ENCODE measurements at places on chromosomes 6 and 20.
A peak's percentile ranks its signal among the peaks of the same experiment; 100 is the strongest.

DNA sequence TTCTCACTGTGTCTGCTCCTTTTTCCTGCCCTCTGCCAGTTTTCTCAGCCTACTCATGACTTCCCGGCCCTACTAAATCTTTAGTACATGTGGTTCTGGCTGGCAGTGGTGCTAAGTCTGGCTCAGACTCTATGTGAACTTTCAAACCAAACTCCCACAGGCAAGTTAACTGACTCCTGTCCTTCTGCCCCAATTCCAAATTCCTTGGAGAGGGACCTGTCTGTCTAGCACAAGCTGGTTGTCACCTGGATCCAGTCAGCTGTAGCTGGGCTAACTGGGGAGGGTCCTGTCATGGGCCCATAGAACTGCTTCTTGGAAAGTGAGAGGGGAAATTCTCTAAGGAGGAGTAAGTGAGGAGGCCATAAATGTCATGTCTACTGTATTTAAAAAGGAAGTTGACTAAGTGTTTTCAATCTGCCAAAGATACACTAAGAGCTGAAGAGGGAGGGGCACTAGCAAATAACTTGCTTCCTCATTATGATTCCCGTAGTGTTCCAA, 240.1 kb downstream of the KCNQ5 start:
- DNase-seq: no peak

DNA sequence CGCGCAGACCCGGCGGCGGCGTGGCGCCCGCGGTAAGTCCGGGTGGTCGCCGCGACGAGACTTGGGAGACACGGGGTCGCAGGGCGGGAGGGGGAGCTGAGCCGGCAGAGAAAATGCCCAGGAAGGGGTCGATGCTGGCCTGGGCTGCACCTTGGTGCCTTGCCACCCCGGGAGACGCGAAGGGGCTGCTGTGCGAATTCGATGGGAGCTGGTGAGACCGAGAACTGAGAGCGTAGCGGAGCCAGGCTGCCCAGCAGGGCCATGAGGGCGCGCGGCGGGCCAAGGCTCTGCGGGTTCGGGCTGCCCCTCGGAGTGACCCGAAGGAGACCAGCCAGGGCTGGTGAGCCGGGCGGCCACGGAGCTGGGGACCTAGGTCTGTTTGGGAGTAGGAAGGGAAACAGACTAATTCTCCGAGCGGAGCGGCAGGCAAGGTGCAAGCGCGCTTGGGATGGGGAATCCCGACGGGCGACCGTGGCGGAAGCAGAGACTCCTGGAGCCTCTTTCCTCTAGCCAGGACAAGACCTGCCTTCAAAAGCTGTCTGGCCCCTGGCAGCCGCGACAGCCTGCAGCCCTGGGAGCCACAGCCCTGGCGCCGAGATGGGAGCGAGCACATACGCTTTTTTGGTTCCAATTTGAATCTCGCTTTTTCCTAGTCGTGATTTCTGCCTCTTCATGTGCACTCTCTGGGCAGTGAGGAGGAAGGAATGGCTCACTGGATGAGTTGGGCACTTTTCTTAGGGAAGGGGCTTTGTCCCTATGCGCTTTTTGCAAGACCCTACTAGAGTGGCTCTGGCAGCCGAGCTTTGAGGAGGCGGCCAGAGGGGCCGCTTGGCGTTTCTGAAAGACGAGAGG, 691 bp downstream of the SYNDIG1 start:
- DNase-seq: no peak

- no peak for DNase-seq
Observed at GRCh38 chr6:140225701-140226436, 851.4 kb upstream of the CITED2 start.

GRCh38 chr6:5278047-5278446, 16.7 kb downstream of the FARS2 start:
- DNase-seq: no peak

DNA sequence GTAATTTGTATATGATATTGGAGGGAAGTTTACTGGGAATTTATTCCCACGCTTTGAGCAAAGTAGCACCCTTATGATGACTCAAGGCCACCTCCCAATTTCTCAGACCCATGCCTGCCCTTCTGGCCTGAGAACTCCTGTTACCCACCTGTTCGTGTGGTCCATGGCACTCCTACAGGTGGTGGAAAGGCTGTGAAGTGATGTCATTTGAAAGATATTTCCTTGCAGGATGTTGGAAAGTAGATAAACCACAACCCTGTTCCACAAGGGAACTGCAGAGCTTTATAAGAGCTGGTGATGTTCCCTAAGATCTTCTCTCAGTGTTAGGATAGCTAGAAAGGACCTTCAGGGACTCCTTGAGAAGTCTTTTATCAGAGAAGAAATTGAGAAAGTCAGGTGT, 70.5 kb downstream of the ADGRG6 start:
- no peak for DNase-seq

DNA sequence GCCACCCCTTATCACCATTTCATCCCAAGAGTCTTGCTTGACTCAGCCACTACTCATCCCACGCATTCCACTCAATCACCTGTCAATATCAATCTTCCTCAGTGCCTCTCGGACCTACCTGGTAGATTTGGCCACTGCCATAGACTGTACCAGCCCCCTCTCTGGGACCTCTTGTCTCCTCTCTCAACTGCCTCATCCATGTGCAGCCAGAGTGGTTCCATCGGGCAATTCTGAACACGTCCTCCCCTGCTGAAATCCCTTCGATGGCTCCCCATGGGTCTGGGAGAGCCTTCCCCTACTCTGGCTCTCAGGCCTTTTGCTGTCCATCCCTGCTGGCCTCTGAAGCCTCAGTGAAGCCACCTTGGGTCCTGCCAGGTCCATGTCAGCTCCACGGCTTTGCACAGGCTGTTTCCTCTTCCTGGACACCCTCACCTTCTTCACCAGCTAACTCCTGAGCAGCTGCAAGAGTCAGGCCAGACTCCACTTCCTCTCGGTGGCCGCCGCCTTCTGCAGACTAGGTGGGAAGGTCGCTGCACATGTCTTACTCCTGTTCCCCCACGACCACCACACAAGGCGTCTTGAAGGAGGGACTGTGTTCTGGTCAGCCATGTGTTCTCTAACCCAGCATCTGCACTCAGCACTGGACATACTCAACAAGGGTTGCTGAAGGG, 120.4 kb downstream of the TOX2 start:
- DNase-seq: no peak

GRCh38 chr6:42427871-42428270, 23.9 kb downstream of the TRERF1 start:
- no peak for DNase-seq

GRCh38 chr6:169451065-169451838, 197.6 kb upstream of the THBS2 start:
- no peak for DNase-seq

GRCh38 chr6:148128014-148128730, 214.5 kb upstream of the SASH1 start:
- no peak for DNase-seq

GRCh38 chr6:26311012-26311384, 54.0 kb upstream of the BTN3A2 start:
- DNase-seq: no peak

DNA sequence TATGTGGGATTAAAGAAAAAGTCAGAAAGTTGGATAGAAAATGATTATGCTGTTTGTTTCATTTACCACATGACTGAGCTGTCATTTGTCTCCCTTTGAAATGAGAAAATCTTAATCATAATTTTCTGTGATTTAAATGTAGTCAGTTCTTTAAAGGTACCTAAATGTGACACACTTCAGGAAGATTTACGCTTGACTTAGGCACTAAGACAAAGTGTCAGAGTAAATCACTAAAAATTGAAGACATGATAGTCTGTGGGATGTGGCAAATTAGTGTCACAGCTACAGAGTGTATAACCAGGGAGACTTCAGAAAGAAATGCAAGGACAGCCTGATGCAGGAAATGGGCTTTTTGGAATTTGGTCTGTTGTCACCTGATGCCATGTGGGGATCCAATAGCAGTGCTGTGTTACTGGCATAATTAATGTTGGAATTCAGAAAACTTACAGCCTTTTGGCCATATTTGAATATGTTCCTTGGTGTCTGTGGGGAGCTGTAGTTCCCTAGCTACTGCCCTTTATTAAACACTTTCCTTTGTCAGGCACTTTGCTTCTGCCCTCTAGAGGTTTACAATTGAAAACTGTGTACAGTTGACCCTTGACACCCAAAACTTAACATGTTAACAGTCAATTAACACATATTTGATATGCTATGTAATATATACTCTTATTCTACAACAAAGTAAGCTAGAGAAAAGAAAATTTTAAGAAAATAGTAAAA, 493.8 kb downstream of the UTRN start:
- DNase-seq: no peak

DNA sequence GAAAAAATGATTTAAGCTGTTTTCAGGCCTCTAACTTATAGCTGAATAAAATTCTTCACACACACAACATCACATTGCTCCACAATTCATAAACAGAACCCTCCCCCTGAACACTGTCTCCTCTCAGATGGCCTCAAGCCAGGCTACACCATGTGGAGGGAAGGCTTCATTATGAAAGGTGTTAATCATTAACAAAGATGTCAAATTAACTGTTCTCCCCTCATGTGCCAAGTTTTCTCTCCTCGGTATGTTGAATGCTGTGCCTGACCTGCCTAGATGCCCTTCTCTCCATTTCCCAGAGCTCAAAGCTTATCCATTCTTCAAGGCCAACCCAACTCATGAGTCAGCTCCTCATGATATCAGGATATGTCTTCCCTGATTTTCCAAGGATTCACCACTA, 210.4 kb downstream of the GMDS start:
- DNase-seq: no peak

DNA sequence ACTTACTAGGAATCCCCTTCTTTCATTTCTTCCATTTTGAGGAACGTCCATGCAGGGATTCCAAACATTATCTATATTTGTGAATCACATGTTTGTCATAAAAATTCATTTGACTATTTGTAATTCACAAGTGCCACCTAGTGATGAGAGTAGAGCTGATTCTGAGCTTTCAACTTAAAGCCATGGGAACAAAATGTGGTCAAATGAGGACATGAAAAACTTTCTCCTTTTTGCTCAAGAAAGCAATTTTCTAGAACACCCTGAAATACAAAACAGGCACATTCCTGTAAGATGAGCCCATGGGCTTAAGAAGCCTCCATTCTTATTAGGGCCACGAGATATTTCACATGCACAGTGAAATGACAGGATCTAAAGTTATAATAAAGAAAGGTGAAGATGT, 12.3 kb downstream of the MAP3K7 start:
- no peak for DNase-seq

- DNase-seq: peak; percentile 23
Observed at GRCh38 chr20:57440678-57441509, 49.7 kb downstream of the RBM38 start.

DNA sequence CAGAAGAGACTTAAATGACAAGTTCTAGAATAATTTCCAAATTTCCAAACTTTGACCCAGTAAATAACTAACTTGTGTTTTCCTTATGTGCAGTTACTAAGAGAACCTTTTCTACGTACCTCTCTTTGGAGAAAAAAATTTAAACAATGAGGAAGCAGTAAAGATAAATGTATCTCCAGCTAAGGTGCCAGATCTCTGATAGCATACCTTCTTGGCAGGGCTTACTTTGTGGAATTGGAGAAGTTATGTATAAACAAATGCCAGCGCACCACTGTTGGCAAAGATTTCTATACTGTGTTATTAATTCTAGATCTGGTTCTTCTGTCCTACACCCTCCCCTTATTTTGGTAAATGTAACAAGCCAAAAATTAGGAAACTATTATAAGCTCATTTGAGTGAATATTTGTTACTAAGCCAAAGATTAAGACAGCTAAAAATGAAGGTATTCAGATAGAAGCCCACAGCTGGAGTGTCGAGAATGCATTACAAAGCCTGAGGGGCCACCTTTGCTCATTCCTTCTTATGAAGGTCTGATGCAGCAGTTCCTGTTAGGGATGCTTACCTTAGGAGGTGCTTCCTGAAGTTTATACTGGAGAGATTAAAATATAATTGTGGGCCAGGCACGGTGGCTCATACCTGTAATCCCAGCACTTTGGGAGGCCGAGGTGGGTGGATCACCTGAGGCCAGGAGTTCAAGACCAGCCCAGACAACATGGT, 373.1 kb upstream of the SOX4 start:
- no peak for DNase-seq

- no peak for DNase-seq
Observed at GRCh38 chr6:131331873-131332781, 196.9 kb downstream of the AKAP7 start.

GRCh38 chr20:57118107-57118769, 148.2 kb downstream of the BMP7 start:
- DNase-seq: no peak

- DNase-seq: no peak
Observed at GRCh38 chr6:29183594-29183993, 12.9 kb downstream of the OR2J2 start.

- peak; percentile 64 for DNase-seq
Observed at GRCh38 chr6:158376631-158377081, 64.4 kb downstream of the TULP4 start.

DNA sequence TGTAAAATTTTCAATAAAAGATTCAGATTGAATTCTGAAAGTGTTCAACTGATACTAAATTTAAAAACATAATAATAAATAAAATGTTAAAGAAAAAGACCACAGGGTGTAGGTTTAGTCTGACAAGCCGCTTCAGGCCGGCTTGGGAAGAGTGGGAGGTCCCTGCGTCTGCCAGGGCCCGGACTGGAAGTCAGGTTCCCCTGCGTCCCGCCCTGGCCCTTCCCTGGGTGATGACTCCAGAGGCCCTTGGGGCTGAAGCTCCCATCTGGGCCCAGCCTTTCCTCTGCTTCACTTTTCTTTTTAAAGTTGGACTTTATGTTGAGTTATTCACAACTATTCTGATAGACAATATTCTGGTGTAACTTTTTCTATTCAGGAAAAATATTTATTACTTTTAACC, 93.3 kb downstream of the SMOC2 start:
- DNase-seq: no peak

DNA sequence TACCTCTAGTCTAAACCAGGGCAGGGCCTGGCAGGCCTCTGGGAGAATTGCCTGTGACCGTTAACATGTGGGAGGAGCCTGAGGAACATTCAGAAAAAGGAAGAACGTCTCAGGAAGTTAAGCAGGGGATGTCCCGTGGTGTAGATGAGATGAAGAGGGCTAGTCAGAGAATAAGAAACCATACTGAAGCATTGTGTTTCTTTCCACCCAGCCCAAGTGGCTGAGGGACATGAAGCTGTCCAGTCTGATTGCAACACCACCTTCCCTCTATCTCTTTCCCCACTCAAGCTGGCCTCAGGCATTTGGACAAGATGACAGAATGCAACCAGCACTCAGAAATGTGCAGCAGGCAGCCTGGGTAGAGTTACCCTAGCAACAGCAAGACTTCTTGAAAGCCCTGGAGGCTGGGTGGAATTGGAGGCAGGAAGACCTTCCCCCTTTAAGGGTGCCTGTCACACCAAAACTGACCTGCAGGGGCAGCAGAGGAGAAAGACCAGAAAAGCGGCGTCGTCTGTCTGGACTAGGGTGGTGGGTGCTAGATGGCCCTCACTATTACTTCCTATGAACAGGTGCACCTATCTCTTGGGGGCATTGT, 186.1 kb downstream of the UNC5CL start:
- DNase-seq: no peak

GRCh38 chr6:115133790-115134189, 791.0 kb upstream of the HS3ST5 start:
- DNase-seq: no peak

DNA sequence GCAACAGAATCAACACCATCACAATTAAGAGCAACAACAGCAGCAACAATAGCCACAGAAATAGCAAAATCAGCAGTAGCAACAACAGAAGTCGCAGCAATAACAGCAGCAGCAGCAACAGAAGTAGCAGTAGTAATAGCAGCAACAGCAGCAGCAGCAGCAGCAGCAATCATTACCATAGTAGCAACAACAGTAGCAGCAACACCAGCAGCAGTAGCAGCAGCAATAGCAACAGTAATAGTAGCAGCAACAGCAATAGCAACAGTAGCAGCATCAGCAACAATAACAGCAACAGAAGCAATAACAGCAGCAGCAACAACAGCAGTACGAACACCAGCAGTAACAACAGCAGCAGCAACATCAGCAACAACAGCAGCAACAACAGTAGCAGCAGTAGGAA, 39.8 kb downstream of the SLC22A2 start:
- DNase-seq: no peak

All from NCI-H524 treated with DMSO at 0.1 percent for 48 hours (cell line).